Suppressor macrophage treated with lipopolysaccharide for 1 hour (primary cell): ENCODE measurements at places on chromosomes 2 and 18.

DNA sequence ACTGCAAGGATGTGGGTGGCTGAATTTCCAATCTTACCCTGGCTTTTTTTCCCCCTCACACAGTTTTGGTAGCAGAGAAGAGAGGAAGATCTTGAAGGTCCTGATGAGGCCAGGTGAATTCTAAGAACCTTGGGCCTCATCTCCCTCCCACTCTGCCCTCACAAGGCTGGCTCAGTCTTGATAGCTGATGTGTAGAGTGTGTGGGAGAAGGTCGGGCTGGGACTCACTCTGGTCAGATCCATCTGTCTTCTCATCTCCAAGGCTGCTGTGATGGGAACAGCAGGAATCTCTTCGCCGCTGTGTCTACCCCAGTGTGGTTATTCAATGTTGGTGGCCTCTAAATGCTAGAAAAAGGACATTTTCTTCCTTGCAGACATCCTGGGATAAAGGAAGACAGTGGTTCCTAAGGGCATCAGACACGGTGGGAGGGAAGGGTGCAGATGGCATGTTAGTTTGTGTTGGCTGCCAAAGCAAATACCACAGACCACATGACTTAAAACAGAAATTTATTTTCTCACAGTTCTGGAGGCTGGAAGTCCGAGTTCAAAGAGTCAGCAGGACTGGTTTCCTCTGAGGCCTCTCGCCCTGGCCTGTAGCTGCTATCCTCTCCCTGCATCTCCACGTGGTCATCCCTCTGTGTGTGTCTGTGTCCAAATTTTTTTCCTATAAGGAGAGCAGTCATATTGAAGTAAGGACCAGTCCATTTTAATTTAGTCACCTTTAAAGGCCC, 37.6 kb upstream of the MGAT4A start:
- peak; percentile 84 for DNase-seq

- DNase-seq = no peak
These were observed 22.8 kb downstream of the SRBD1 start for GRCh38 chr2:45588158-45588829.

DNA sequence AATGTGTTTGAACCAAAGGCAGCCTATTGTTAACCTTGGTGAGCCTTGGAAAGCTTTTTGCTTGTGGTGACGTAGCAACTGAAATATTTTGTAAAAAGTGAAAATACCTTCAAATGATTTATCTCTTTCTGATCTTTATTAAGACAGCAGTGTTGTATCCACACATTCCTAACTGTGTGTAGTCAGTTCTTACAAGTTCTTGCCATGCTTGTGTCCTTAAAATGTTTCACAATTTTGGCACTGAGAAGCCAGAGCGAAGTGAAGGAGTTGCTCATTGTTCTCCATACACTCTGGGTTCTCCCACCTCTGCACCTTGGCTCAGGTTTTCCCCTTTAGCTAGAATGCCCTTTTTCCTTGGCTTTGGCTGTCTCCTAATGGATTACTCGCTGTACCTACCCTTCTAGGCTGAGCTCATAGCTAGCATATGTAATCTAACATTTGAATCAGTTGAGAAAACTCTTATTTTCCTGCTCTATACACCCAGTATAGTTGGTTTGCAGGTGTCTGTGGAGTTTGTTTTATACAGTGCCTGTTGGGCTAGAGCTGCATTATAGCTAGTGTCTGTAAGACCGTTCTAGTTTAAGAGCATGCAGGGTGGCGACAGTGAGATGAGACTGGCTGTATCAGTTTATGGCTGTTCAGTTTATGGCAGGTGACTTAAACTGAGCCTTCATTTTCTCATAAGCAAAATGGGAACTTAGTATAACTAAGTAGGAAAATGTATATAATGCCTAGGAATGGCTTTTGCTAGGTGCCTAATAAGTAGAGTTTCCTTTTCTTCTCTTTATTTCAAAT, 45.5 kb downstream of the FMNL2 start:
- DNase-seq = no peak

GRCh38 chr2:48337871-48338270, 192.1 kb upstream of the STON1 start:
- DNase-seq = no peak

GRCh38 chr18:12306752-12307700, 1.0 kb upstream of the TUBB6 start:
- peak; percentile 71 for DNase-seq

GRCh38 chr2:226151157-226151556, 648.5 kb downstream of the IRS1 start:
- DNase-seq = no peak

- DNase-seq = peak; percentile 3
These were observed 67.4 kb downstream of the SLC9A2 start for GRCh38 chr2:102686479-102687439.

GRCh38 chr2:16181062-16181740, 240.9 kb downstream of the MYCN start:
- no peak for DNase-seq

- no peak for DNase-seq
These were observed 400.5 kb downstream of the TMX3 start for GRCh38 chr18:68314403-68314802.

DNA sequence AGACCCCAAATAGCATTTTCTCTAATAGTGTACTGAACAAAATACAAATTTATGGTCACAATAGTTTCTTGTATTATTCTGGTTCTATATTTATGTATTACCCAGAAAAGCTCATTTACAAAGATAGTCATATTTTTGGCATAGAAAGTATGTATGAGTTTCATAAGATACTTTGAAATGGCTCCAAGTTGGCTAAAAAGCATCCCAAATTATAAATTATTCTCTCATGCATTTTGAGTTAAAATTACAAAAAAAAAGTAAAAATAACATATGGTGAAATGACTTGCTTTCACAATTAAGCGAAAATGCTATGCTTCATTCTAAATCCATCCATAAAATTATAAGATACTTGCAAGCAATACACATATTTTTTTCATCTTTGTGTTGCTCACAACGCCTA, 530.7 kb downstream of the ZNF804A start:
- no peak for DNase-seq

GRCh38 chr2:26298638-26299393, 47.1 kb upstream of the SELENOI start:
- DNase-seq = peak; percentile 46

DNA sequence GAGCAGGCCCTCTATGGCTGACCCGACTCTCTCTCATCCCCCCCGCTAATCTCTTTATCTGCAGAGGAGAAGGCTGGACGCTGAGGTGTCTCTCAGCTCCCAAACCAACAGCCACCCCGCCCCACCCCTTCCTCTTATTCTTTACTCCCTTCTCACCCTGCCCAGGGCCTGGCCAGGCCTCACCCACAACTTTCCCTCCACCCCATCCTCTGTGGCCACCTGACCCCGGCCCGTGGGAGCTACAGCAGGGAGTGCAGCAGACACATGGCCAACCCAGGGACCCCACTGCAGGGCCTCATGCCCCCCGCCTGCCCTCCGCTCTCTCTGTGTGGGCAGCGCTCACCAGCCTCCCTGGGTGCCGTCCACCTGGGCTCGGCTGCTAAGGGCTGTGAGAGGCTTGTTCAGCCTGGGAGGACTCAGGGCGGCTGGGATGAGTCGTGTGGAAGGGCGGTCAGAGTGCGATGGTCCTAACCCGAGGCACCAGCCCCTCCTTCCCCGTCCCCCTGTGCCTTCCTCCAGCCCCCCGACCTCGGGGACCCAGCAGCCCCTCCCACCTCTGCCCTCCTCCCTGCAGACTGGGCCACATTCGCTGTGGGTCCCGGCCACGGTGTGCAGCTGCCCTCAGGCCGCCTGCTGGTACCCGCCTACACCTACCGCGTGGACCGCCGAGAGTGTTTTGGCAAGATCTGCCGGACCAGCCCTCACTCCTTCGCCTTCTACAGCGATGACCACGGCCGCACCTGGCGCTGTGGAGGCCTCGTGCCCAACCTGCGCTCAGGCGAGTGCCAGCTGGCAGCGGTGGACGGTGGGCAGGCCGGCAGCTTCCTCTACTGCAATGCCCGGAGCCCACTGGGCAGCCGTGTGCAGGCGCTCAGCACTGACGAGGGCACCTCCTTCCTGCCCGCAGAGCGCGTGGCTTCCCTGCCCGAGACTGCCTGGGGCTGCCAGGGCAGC, 6.8 kb downstream of the NEU4 start:
- no peak for DNase-seq
